ENCODE measurements at places on chromosomes 13 and 19.
A peak's percentile ranks its signal among the peaks of the same experiment; 100 is the strongest.

DNA sequence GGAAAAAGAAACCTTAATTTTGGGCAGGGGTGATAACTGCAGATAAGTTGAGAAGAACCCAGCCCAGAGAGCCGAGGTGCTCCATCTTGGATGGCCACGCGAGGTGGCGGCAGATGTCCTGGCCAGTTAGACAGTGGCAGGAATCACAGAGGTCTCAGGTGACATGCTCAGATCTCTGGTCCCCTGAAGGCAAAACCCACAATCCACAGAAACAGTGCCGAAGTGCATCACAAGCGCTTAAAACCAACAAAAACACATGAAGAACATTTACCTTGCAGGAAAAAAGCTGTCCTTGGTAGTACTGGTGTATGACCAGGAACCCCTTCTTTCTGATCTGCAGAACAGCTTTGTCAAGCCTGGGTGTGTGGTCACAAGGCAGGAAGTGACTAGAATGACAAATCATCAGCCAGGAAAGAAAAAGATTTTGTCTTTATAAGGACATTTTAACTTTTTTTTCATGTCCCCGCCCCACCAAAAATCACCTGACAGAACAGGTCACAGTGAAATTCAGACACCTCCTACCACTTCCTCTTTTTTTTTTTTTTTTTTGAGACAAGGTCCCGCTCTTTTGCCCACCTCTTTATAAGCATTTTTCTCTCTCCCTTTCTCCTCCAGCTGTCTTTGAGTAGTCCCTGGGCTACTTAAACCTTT, at the start of gene LCP1:
Gene LCP1, minus strand, starts transcription at position 338 of the 651 bp plus-strand sequence. CDS start 22,515 bp downstream, outside the sequence.
- peak; percentile 38 for DNase-seq

GRCh38 chr13:87052731-87053130, 618.4 kb upstream of the SLITRK5 start:
- no peak for DNase-seq

- no peak for DNase-seq
Observed at GRCh38 chr13:59730026-59730425, 433.7 kb downstream of the DIAPH3 start.

DNA sequence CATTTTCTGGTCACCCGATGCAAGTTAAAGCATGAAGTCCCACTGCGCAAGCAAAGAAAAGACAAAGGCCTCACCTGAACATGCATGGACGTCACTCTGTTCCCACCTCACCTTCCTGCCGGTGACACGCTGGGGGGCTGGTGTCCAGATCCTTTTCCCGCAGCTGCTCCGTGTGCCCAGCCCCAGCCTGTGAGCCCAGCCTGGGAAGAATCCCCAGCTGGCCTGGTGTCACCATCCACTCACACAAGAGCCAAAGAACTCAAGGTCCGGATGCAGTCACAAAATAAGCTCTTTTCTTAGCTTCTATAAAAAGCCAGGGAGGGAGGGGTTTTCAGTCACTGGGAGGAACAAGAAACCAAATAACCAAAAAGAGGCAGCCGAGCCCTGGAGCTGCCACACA, 249.9 kb downstream of the COL4A1 start:
- DNase-seq: no peak

DNA sequence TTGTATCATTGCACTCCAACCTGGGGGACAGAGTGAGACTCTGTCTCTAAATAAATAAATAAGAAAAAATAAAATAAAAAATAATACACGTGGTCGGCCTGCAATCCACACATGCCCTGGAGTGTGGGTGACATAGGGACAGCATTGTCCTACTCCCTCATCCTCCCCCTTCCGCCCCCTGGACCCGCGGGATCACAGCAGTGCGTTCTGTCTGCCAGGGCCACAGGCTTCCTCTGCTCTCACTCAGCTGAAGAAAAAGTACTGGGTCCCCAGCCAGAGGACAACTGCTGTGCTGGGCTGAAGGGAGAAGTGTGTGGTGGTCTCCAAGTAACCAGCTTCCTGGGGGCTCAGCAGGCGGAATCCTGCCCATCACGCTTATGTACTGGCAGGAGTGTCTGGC, 6.3 kb downstream of the BCAT2 start:
- no peak for DNase-seq

- no peak for DNase-seq
Observed at GRCh38 chr19:55661826-55662225, 7.0 kb downstream of the U2AF2 start.

- peak; percentile 37 for DNase-seq
Observed at GRCh38 chr19:4337906-4338440, 654 bp downstream of the STAP2 start.

GRCh38 chr13:31042049-31042448, 109.6 kb downstream of the TEX26 start:
- no peak for DNase-seq

- no peak for DNase-seq
Observed at GRCh38 chr19:28486473-28486872, 726.5 kb downstream of the UQCRFS1 start.

DNA sequence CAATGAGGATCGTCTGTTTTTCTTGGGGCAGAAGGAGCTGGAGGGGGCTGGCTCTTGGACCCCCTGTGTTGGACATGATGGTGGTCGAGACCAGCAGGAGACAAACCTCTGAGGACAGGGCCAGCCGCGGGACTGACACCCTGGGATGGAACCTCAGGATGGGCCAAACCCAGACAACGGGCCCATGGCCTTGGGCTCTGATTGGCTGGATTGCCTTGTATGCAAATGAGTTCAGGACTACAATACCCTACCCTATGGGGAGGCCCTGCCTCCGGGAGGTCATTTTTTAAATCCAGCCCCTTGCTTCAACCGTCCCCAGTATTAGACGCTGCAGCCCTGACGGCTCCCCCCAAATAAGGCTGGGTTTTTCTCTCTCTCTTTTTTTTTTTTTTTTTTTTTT, 22.0 kb downstream of the SLC5A5 start:
- DNase-seq: no peak

GRCh38 chr13:49303533-49304252, 56.0 kb downstream of the CDADC1 start:
- no peak for DNase-seq

GRCh38 chr13:50805805-50806204, 37.7 kb downstream of the DLEU7 start:
- no peak for DNase-seq

GRCh38 chr13:47650209-47650608, 350.9 kb downstream of the SUCLA2 start:
- no peak for DNase-seq

GRCh38 chr19:51687791-51688670, 5.1 kb upstream of the SPACA6 start:
- peak; percentile 80 for DNase-seq

DNA sequence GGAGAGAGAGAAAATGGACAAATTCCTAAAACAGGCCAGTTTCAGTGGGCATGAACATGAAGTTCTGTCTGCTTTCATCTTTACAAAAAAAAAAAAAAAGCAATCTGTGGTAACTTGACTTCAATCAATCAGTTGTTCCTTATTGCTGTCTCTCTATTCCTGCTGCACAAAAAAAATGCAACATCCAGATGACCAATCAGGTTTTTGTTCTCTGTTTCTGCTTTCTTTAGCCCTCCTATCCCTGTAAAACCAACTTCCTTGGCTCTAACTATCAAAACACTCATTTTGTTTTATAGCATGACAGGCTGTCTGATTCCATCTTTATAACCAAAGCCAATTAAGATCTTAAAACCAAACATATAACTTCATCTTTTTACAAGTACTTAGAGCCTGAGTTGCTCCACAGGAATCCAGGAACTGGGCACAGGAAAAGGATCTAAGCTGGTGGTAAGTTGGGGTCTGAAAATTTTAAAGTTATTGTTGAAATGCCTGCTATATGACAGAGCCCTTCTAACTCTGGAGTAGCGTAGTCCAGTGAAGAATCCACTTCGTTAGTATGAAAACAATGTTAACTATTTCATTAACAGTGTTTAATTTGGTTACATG, at the start of gene FPR3:
Gene FPR3, plus strand, starts transcription at position 273 of the 606 bp plus-strand sequence. CDS start 28,592 bp downstream, outside the sequence.
- DNase-seq: no peak

- DNase-seq: peak; percentile 10
Observed at GRCh38 chr13:113117335-113117872, 5.2 kb upstream of the F10 start.

DNA sequence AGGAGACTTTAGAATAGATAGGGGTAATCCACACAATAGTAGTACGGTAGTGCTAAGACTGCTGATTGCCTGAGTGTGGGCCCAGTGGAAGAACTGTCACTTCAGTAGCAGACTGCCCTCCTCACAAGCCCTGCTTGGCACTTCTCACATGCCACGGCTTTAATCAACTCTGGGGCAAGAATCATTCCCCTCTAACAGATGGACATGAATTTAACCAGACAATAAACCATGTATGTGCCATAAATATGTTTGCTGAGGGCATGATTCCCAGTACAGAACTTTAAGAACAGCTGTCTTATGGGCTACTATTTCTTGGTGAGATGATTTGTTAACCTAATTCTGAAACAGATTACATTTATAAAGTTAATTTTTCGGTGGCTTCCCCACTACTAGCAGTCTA, 22.0 kb downstream of the DPY19L3 start:
- DNase-seq: no peak

DNA sequence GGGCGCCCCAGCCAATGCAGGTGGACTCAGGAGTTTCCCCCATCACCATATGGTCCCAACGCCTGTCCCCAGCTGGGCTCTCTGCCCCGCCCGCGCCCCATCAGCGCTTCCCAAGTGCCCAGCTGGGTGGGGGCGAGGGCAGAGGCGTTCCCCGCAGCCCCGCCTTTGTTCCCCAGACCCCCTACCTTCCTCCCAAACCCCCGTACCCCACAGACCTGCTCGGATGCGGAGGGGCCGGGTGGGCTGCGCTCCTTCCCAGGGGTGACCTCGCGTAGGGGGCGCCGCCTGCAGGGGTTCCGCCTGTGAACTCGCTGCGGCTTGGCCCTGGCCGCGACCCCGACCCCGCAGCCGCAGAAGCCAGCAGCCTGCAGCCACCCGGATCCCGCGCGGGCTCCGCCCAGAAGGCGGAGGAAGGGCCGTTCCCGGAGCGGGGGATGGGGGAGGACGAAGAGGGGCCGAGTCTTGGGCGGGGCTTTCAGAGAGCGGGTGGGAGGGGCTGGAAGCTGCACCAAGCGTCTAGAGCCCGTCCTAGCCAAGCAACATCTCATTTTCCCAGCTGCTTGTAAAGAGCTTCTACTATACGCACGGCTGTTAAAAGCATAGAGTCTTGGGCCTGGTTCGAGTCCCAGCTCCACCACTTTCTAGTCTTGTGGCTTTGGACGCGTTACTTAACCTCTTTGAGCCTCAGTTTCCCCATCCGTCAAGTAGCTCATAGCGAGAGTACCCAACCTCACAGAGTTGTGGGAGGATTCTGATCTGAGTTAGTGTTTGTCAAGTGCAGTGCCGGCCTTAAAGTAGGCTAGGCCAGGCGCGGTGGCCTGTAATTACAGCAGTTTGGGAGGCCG, at the start of gene RAB3D:
Gene RAB3D, minus strand, starts transcription at position 404 of the 845 bp plus-strand sequence. CDS start 2,258 bp downstream, outside the sequence.
- DNase-seq: peak; percentile 96

GRCh38 chr13:75341028-75341427, 140.9 kb downstream of the TBC1D4 start:
- DNase-seq: no peak

DNA sequence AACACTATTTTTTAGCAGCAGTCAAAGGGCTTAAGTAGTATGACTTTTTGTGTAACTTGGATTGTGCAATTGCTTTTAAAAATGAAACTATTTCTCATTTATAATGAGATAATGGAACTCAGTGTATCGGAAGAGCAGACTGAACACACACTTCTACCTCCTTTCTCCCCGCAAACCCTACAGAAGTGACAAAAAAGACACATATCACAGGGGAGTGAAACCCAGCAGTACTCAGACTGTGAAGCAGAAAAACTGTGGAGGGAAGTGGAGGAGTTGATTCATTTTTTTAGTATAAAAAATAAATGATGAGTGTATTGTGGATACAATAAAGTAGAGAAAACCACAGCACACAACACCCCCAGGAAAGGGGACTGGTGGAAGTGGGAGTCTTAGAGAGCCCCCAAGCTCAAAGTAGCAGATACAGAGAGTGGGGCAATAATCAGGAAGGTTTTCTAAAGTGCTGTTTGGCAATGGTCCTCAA, 9.7 kb downstream of the LPAR6 start:
- DNase-seq: no peak

DNA sequence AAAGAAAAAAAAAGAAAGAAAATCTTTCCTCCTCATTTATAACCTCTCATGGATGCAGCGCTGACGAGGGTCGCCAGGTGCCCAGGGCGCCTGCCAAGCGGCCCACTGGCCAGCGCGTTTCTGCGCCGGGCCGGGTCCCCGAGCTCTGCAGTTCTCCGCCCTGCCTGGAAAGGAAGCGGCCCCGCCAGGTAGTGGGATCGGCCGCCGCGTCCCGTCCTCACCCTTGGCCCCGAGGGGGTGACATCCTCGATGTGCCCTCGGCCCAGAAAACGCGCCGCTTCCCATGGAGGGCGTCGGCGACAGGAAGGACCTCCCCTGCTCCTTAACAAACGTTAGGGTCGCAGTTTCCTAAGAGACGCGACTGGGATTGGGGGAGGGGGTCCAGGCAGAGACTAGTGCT, 56.9 kb downstream of the ZNF726 start:
- DNase-seq: peak; percentile 15

DNA sequence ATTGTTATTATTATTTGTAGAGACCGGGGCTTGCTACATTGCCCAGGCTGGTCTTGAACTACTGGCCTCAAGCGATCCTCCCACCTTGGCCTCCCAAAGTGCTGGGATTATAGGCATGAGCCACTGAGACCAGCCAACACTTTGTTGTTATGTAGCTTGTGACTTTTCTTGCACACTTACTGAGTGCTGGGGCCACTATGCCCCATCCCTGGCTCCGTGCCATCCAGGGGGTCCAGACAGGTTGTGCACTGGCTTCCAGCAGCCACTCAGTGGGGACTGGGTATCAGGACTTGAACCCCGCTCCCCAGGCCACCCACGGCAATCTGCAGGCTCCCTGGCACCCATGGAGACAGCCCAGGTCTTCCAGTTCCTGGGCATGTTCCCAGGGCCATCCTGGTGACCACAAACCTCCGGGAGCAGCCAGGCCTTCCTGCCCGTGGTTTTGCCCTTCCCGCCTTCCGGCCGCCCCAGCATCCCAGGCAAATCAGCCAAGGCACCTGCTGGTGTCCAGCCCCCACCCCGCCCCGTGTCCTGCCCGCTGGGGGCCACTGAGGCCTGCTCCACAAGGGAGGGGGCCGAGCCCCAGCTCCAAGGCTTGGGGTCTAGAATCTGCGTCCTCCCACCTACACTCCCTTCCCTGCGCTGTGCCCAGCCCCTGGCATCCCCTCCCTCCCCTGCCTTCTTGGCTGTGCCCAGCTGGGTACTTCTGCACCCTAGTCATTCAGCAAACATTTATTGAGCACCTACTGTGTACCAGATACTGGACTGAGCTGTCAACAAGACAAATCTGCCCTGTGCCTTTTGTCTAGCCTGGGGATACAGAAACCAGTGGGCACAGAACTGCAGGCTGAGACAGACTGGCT, 23.7 kb upstream of the SEMA6B start:
- no peak for DNase-seq

GRCh38 chr19:18993115-18993514, 40.2 kb downstream of the SUGP2 start:
- DNase-seq: no peak

Data from femur (tissue), 1 donor.